Sigmoid colon (tissue), 7 donors: ENCODE measurements at places on chromosomes 13 and 19. TPM values are rescaled to one million over a fixed set of nuclear protein-coding genes. Genes with fewer than 3 reads are reported as not detected.

The CYP2F1 gene
- not detected for total RNA-seq

- peaks cover 3% of the 10 kb centered on the region for H3K27me3 ChIP-seq
- no peak for DNase-seq
- no peak overlapping the region for H3K4me3 ChIP-seq
- H3K27ac ChIP-seq = no peak overlapping the region
These were observed 55.0 kb downstream of the ZIC5 start for GRCh38 chr13:99916366-99917103.

- no peak overlapping the region for H3K4me3 ChIP-seq
- H3K4me1 ChIP-seq = no peaks in the 10 kb centered on the region
- H3K36me3 ChIP-seq = no peaks in the 10 kb centered on the region
- DNase-seq = no peak
These were observed 112.8 kb downstream of the NALCN start for GRCh38 chr13:101303521-101303920.

DNA sequence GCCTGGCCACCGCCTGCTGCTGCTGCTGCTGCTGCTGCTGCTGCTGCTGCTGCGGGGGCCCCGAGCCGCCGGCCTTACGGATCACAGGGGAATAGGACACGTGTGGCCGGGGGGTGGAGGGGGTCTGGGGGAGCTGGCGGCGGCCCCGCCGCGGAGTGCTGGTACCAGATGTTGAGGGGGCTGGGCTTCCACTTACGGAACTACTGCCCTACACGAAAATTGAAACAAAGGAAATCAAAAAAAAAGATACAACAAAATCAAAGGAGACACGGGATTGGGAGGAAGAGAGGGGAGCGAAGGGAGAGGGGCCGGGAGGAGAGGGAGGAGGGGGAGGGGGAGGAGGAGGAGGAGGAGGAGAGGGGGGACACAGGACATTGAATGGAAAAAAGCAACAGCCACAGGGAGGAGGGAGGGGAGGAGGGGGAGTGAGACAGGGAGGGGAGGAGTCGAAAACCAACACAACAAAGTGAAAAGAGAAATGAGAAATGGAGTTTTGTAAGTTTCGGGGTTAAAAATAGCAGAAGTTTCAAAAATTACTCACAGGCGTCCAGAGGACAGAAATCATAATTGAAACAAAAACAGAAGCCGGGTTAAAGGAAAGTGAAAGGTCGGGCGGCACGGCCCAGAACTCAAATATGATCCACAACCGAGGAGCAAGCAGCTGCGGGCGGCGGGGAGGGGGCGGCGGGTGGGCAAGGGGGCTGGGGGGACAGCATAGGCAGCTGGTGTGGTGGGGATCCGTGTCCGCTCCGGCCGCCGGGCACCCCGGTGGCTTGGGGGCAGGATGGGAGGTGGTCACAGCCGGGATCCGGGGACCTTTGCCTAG, 57.8 kb downstream of the IER2 start:
- peak overlapping the region; percentile 53 for H3K27ac ChIP-seq
- H3K36me3 ChIP-seq = no peaks in the 10 kb centered on the region
- H3K27me3 ChIP-seq = peaks cover 4% of the 10 kb centered on the region
- DNase-seq = peak; percentile 74

- DNase-seq = no peak
- H3K27me3 ChIP-seq = peaks cover 12% of the 10 kb centered on the region
- no peaks in the 10 kb centered on the region for H3K4me1 ChIP-seq
- no peak overlapping the region for H3K27ac ChIP-seq
- no peaks in the 10 kb centered on the region for H3K36me3 ChIP-seq
These were observed 1.4 kb downstream of the UHRF1 start for GRCh38 chr19:4910594-4911281.

GRCh38 chr13:97366172-97366688, 67.7 kb upstream of the RAP2A start:
- H3K27ac ChIP-seq = no peak overlapping the region
- H3K4me1 ChIP-seq = no peaks in the 10 kb centered on the region
- H3K27me3 ChIP-seq = no peaks in the 10 kb centered on the region
- peaks cover under 1% of the 10 kb centered on the region for H3K36me3 ChIP-seq
- no peak for DNase-seq

DNA sequence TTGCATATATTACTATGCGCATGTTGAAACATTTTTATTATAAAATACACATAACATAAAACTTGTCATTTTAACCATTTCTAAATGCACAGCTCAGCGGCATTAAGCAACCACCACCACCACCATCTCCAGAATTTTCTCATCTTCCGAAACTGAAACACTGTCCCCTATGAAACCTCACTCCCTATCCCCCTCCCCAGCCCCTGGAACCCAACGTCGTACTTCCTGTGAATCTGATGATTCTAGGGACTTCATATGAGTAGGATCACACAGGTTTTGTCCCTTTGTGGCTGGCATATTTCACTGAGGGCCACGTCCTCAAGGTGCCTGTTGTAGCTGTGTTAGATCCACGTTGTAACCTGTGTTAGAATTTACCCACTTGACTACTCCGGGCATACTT, 716 bp upstream of the MAP2K2 start:
- H3K4me3 ChIP-seq = peak overlapping the region; percentile 98
- peak overlapping the region; percentile 86 for H3K27ac ChIP-seq
- peaks cover 31% of the 10 kb centered on the region for H3K4me1 ChIP-seq
- peaks cover 9% of the 10 kb centered on the region for H3K36me3 ChIP-seq
- no peak for DNase-seq

- H3K27me3 ChIP-seq = no peaks in the 10 kb centered on the region
- H3K4me1 ChIP-seq = no peaks in the 10 kb centered on the region
- no peaks in the 10 kb centered on the region for H3K36me3 ChIP-seq
- H3K4me3 ChIP-seq = peak overlapping the region; percentile 1
- H3K27ac ChIP-seq = peak overlapping the region; percentile 82
These were observed 3.4 kb downstream of the HMG20B start for GRCh38 chr19:3575949-3576673.

GRCh38 chr13:67281466-67281865, 51.3 kb upstream of the PCDH9 start:
- no peaks in the 10 kb centered on the region for H3K27me3 ChIP-seq
- no peaks in the 10 kb centered on the region for H3K36me3 ChIP-seq
- no peak for DNase-seq
- no peaks in the 10 kb centered on the region for H3K4me1 ChIP-seq
- no peak overlapping the region for H3K27ac ChIP-seq
